ENCODE measurements at places on chromosomes 16 and 17.

- no peak for DNase-seq
Observed at GRCh38 chr16:29705030-29705429, 26.1 kb downstream of the QPRT start.

DNA sequence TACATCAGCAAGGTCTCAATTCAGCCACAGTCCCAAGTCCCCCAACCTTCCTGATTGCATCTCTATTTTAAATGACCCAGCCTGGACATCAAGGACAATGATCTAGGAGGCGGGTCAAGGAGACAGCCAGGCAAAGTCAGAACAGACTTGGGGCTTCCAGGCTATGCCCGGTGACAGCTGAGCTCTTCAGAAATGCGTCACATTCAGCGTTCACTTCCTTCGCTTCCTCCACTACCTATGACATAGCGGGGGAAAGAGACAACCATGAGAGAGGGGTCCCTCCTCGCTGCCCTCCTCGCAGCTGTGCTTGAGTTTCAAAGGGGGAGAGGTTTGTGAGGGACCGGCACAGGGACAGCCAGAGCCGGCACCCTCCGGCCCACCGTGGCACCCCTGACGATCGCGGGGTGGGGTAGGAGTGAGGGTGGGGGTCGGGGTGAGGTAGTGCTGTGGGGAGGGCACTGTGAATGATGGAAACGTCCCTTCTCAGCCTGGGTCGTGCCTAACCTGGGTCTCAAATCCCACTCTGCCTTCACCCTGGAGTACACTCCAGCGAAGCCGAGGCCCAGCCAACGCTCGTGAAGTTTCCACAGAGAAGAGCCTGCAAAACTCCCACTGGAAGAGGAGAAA is 12.3 kb upstream of the LGALS3BP start:
- DNase-seq: no peak

- DNase-seq: no peak
Observed at GRCh38 chr17:81652906-81653771, 3.2 kb downstream of the PDE6G start.

DNA sequence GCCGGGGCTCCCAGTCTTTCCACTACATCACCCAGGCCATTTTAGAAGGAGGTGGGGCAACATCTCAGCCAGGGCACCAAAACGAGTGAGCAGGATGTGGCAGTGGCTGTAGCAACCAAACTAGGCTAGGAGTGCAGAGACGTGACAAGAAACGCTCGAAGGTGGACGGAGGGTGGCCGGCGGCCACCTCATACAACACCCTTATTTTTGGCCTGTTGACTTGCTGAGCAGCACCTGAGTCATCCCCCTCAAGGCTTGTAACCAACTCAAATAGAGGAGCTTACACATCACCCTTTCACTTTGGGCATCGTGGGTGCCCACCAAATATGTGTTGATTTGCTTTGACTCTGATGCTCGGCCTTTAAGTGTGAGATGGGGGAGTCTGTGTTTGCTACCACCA is 23.7 kb upstream of the SOX9 start:
- DNase-seq: no peak

DNA sequence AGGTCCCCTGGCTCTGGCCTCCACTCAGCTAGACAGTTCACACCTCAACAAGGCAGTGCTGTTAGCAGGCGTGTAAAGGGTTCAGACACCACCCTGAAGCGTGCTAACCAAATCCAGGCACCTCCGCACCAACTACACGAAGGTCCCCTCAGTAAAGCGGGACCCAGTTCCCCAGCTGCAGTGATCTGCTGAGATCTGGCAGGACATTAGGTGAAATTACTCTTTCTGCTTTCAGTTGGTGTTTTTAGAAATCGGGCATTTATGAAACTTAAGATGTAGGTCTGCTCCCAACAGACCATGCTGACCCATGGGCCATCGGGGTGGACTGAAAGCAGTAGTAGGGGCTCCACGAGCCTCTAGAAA is 27.1 kb downstream of the FBXO31 start:
- no peak for DNase-seq

GRCh38 chr17:55172612-55173011 is 92.1 kb upstream of the HLF start:
- DNase-seq: no peak

All from effector memory CD4-positive, alpha-beta T cell (primary cell).